ENCODE measurements at places on chromosomes 13 and 19.
A peak's percentile ranks its signal among the peaks of the same experiment; 100 is the strongest.

DNA sequence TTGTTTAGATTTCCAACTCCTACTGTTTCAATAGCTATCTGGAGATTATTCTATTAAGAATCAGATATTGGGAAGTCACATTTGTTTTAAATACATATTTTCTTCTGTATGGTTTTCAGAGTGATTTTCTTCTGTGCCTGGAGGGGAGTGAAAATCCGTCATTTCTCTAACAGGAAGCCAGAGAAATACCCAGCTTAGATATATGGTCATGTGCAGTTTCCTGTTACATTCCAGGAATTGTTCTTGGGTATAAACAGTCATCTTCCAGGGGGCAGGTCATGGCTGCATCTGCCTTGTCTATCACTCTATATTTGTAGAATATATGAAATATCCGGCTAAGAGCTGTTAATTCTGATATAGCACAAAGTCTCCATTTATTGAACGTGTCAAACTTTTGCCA, 77.5 kb upstream of the MIR17HG start:
- DNase-seq = no peak

DNA sequence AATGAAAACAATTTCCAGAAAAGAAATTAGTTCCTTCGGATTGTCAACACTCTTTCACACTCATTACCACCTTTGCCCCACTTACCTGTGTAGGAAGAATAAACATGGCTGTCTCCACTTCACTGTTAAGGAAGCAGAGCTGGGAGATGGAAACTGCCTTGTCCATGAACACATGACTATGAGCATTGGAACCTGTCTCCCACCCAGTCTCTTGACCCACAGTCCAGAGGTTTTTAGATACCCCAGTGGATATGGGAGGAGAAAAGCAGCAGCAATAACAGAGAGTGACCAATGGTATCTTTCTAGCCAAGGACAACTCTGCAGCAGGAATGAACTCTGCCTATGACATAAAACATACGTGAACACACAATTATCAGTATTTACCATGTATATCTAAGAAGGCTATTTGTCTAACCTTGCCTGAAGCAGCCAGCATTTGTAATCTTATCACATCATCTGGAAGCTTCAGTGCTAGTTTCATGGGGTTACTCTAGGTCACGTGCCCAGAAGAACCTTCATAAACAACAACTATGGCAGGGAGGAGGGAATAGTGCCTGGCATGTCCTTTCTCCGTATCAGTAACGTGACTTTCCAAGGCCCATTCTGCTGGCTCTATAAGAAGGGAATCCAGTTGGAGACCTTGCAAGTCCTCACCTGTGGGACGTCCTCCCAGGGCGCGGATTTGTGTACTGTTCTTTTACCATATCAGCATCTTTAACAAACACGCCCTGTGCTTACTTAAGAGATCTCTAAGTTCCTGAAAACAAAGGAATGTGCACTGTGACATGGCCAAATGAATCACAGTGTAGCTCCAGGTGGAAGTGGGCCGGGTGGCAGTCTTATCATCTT, 221.8 kb upstream of the UBL3 start:
- DNase-seq = no peak

- peak; percentile 72 for DNase-seq
Observed at GRCh38 chr19:48644839-48645619, 958 bp downstream of the CA11 start.

DNA sequence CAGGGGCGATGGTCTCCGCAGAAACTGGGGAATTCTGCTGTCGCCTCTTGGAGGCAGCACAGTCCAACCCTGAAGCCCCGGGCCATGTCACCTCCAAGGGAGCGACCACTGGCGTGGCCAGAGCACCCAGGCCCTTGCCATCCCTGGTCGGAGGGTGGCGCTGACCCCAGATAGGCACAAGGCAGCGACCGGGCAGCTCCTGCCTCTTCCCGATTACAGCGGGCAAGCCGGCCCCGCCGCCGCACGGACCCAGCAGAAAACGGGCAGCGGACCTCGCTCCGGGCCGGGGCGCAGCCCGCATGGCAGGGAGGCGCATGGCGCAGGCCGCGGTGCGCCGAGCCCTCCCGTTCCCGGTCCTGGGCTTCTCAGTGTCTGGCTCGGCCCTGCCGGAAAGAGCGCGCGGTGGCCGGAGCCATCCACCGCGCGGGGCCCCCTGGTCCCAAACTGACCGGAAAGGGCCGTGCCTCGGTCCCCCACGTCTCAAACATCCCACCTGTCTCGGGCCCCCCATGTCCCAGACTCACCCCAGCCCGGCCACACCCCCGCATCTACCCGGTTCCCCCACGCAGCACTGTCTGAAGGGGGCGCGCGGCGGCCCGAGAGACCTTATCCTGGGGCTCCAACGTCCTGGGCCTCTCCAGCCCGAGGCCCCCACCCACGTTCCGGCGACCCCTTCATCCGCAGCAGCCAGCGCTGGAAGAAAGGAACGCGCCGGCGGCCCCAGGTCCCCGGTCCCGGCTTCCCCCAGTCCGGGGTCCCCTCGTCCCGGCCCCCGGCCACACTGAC, 727 bp downstream of the CERS1 start:
- peak; percentile 35 for DNase-seq

DNA sequence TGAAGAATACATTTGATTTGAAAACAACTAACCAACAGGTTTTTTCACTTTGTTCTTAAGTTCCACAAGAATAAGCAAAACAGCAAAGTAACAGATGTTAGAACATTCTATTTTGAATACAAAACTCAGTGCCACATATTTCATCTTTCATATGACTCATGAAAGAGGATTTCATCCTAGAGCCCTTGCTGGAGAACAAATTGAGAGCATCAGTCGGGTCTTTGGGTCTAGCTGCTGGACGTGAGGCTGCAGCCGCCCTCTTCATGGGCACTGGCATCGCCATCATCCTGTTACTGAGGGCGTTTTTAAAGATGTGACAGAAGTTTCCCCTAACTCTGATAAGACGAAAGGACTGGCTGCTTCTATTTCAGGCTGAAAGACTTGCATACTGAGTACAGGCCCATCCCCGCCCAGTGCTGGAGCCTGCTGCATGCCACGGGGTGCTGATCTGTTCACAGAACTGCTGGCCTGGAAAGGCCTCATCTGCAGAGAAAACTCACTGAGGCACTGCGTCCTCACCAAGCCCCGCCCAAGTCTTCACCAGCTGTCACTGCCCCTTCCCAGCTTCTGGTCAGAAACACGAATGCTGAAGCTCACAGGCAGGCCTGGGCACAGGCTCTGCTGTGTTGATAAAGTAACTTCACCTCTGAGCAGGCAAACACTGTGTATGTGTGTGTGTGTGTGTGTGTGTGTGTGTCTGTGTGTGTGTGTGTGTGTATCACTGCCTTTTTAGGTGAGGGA, 101.4 kb downstream of the TUBGCP3 start:
- no peak for DNase-seq

GRCh38 chr13:99526549-99526948, 25.3 kb downstream of the TM9SF2 start:
- no peak for DNase-seq

DNA sequence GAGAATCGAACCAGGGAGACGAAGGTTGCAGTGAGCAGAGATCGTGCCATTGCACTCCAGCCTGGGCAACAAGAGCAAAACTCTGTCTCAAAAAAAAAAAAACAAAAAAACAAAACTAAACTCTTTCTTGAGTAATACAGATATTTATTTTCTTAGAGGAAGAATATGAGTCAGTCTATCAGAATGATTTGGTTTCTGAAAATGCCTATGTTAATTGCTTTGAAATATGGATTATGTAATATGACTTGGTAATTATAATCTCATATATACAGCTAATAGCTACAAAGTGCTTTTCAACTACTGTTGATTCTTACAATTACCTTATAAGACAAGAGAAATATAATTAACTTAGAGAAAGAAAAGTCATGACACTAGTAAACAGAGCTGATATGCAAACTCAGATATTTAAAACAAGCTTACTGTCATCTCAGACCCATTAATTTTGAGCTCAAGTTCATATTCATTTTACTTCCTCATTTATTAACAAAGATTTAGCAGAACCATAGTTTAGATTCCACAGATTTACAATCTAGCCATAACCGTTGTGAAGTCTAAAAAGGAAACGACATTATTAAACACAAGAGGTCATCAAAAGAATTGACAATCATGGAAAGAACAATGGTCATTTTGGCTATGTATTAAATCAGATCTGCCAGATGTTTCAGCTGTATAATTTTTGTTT, 88.0 kb downstream of the TBC1D4 start:
- DNase-seq = peak; percentile 41

DNA sequence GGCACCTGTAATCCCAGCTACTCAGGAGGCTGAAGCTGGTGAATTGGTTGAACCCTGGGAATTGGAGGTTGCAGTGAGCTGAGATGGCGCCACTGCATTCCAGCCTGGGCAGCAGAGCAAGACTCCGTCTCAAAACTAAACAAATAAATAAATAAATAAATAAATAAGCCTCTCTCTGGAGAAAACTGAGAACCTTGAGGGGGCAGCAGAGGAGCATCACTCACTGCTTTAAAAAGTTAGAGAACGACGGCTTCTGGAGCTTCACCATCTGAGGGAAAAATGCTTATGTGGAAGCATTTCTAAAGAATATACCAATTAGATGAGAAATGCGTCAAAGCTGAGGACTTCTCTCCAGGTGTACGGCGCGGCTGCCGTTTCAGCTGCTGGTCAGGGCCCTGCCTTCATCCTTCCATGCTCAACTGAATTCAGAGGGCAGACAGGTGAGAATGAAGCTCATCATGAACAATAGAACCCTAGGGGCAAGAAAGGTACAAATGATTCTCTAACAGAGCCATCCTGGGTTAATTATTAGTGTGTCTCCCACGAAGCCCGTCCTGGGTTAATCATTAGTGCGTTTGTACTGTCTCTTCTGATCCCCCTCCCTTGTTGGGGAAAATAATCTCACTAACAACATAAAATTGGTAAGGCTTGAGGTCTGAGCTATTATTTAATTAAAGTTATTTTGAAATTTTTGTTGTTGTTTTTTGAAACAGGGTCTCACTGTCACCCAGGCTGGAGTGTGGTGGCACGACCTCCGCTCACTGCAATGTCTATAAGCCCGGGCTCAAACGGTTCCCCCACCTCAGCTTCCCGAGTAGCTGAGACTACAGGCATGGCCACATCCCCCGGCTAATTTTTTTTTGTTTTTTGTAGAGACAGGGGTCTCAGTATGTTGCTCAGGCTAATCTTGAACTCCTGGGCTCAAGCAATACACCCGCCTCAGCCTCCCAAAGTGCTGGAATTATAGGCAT, 80.1 kb downstream of the IPO5 start:
- DNase-seq = no peak

DNA sequence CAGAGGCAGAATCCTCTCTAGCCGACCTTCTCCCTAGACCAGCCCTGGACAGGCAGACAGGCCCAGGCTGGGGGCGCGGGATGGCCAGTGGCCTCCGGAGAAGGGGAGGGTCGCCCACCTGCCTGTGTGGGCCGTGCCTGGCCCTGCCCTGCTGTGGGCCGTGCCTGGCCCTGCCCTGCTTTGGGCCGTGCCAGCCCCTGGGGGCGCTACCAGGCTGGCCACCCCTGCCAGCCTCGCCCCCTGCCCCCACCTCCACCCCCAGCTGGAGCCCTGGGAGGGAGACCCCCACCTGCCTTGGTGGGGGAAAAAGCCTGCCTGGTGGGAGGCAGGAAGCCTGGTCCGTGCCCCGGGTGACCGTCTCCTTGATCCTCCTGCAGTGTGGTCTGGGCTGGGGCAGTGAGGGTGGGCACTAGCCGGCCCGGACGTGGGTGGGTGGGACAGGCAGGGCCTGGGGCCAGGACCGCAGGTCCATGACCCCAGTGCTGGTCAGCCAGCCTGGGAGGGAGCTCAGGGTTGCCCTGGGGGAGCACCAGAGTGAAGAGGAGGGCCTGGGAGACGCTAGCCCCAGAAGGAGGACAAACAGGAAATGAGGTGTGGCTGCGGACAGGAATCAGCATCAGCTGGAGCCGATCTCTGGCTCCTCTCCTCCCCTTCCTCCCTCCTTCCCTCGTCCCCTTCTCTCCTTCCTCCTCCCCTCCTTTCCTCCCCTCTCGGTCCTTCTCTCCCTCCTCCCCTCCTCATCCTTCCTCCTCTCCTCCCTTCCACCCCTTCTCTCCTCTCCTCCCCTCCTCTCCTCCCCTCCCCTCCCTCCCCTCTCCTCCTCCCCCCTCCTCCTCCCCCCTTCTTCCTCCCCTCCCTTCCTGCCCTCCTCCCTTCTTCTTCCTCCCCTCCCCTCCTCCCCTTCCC, 5.1 kb upstream of the MKNK2 start:
- DNase-seq = no peak

GRCh38 chr13:51688937-51689662, 104.8 kb downstream of the WDFY2 start:
- no peak for DNase-seq

DNA sequence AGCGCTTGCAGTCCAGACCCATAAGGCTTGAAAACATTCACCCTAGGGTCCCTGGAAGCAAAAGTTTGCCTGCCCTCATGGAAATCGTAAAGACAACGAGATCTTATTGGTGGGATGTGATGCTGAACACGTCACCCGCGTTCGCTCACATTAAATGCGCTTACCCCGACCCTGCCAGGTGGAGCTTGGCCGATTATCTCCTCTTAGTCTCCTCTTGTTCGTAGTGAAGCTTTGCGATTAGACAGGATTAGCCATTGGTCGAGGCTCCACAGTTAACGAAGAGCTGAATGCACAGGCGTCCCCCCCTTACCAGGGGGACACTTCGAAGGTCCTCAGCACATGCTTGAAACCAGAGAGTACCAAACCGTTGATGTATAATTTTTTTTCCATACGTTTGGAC, 16.0 kb upstream of the KDM4B start:
- DNase-seq = no peak

DNA sequence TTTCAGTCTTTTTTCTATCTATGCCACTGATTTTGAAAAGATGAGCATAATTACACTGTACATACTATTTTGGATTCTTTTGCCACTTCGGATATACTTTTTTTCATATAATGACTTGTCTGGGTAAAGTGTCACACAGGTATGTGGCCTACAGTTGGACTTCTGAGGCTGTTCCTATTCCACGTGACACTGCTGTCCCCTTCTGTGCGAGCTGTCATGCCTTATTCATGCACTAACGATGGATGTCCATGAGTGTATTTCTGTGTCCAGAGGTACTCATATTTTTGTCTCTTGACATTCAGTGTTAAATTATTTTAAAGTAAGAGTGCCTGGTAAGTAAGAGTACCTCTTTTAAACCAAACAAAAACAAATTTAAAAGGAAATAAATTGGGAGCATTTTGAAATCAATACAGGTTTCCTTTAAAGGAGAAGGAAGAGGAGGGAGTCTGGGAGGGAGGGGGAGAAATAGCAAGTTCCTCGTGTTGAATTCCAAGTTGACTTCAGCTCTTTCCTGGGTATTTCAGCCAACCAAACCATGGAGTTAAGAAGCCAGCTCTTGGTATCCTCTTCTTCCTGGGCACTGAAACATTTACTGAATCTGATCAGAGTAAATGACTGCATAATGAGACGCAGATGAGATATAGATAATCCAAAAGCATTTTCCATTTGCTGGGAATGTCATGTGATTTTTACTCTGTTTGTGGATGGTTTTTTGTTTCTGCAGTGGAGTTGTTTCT, 61.3 kb downstream of the TNFRSF19 start:
- no peak for DNase-seq

Data from germinal center (tissue), 1 donor.